ENCODE measurements at places on chromosomes 2 and 18.

GRCh38 chr2:240254337-240255164 is 114.1 kb upstream of the OTOS start:
- no peak for DNase-seq

GRCh38 chr2:83633423-83633822 is 825.7 kb downstream of the SUCLG1 start:
- DNase-seq: no peak

DNA sequence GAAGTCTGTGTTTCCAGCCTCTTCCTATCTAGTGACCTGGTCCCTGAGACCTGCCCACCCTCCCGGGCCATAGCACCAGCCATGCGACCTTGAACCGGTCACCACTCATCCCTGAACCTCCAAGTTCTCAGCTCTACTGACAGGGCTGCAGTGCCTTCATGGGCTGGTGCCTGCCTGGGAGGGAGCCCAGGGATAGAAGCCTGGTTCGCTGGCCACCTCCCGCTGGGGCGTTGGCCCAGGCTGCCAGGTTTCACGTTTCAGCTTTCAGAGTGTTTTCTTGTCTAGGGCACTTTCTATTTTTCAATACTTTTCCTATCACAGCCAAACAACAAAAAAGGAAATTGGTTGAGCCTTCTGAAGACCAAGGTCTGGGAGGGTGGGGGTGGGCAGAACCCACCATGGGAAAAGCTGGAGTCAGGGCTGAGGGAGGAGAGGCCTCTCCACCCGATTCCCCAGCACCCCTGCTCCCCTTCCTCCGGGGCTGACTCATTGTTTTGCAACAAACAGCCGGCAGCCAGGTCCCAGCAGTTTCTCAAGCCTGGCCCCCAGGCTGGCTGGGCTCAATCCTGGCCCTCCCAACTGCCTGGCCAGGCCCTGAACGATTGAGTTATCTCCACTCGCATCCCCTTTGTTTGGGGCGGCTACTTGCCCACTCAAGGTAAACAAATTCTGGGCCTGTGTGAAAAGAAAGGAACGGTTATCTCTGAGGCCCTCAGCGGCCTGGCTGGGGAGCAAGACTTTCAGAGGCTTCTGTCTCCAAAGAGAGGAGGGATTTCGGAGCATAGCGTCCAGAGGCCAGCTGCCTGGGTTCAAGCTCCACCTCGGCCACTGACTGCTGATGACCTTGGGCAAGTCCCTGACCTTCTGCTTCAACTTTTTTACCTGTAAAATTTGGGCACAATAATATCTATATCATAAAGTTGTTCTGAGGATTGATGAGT is 47.5 kb downstream of the ZFP36L2 start:
- peak; percentile 44 for DNase-seq

GRCh38 chr2:237184919-237185552 is 99.3 kb downstream of the COPS8 start:
- DNase-seq: no peak

DNA sequence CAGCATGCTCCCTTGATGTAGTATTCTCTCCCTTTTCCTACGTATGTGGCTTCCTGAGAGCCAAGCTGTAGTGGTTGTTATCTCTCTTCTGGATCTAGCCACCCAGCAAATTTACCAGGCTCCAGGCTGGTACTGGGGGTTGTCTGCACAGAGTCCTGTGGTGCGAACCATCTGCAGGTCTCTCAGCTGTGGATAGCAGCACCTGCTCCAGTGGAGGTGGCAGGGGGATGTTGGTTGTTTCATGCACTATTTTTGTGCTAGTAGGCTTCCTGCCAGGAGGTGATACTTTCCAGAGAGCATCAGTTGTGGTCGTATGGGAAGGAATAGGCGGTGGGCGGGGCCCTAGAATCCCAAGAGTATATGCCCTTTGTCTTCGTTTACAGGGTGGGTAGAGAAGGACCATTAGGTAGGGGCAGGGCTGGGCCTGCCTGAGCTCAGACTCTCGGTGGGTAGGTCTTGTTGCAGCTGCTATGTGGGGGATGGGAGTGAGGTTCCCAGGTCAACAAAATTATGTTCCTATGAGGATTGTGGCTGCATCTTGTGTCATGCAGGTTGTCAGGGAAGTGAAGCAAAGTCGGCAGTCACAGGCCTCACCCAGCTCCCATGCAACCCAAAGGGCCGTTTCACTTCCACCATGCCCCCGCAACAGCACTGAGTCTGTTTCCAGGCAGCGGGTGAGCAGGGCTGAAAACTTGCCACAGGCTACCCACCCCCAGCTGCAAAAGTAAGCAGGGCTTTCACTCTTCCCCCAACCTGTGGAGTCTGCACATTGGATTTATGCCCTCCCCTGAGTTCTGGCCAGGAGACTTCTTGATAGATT is 1139.5 kb downstream of the BCL11A start:
- no peak for DNase-seq

DNA sequence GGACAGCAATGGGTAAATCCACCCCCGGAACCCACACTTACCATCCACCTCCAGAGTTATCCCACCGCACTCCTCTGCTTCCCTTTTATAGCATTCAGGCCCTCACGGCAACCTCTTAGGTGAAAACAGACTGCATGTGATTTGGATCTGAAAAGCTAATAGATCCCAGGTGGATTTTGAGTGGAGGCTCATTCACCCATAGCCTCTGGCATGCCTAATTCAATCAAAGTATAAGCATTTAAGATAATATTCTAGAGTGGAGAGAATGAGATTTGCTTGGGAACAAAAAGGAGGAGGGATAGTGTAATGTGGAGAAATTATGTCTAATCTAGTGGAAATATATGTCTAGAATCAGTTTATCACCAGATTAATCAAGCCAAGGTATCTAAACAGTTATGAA is 17.1 kb downstream of the SLC14A1 start:
- no peak for DNase-seq

- DNase-seq: no peak
Measured at GRCh38 chr2:232117413-232117812, 155.9 kb downstream of the DIS3L2 start.

- no peak for DNase-seq
Measured at GRCh38 chr2:16625759-16626158, 39.9 kb downstream of the CYRIA start.

GRCh38 chr2:224982910-224983711 is 59.2 kb downstream of the DOCK10 start:
- DNase-seq: peak; percentile 38

DNA sequence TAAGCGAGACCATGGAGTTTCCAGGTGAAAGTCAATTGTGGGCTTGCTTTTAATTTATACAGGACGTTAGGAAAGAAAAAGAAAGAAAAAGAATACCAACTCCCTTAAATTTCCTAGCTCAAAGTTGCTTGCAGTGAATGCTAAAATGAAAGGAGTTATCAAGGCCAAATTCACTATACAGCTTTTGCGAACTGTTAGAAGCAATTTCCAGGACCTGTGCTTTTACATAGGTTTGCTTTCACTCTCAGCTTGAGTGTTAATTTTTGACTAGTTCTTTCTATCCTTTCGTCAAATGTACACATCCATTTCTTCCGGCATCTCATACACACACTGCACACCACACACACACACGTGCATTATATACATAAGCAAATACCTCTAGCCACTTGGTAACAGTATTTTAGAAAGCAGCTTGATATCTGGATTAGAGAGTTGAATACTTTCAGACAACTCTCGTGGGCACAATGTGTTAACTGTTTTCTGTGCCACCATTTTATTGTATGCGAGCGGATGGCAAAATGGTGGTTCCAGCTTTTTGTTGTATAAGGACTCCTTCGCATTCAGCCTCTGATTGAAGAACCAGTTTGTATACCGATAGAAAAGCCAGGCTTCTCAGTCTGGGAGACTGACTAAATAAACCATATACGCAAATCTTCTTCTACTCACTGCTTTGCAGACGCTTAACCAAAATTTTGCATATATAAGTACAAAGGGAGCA is 381.8 kb downstream of the MTX2 start:
- DNase-seq: no peak

- peak; percentile 17 for DNase-seq
Measured at GRCh38 chr2:71226096-71226964, 573 bp downstream of the PAIP2B start.

GRCh38 chr2:66317268-66317890 is 117.5 kb upstream of the MEIS1 start:
- DNase-seq: no peak

GRCh38 chr2:41337956-41338355 is 709.9 kb upstream of the PKDCC start:
- no peak for DNase-seq

DNA sequence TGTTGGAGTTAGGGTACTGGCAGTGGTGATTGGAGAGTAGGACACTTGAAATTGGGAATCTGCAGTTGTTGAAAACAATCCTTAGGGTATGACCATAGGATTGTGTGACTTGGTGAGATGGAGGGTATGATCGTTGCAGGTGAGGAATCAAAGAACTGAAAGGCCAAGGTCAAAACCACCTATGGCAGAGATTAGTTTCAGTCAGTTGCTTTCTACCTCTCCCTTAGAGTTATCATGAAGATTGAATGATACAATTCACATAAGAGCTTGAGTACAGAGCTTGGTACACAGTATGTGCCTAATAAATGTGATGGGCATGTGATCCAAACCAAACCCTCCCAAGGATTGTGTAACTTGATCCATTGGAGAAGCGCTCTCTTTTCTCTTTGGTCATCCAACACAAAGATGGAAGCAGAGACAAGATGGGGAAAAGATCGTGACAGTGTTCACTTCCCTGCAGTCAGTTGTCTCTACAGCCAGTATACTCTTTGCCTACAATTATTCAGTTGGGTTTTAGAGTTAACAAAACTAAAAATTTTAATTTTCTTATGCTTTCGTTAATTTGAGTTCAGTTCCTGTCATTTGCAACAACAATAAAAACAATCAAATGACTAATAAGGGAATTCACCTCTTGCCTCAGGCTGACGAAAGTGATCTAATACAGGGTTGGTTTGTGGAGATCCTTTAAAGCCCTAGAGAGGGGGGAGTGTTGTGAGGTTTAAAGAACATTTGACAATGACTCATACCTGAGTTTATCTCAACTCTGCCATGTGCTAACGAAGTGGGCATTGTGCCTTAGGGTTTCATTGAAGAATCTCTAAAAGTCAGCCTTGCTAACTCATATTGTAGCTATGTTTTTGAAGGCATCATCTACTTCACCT is 14.8 kb upstream of the SMAD2 start:
- DNase-seq: no peak

DNA sequence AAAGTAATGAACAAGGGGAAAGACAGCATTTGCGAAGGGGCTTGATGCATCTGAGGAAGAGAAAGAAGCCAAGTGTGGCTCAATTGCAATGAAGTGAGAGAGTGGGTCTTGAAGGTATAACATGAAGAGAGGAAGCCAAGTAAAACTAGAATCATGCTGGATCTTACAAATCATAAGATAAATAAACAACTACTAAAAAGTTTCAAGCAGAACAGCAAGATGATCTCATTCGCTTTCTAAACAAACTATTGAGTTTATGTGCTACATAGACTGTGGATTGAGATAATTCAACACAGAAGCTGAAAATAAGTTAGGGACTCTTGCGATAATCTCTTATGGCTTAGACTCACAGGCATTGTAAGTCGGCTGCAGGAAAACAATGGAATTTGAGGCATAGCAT is 1310.5 kb upstream of the NRXN1 start:
- no peak for DNase-seq

GRCh38 chr2:86123328-86123925 is 17.4 kb downstream of the PTCD3 start:
- DNase-seq: no peak

GRCh38 chr18:45494811-45495210 is 120.5 kb upstream of the SLC14A2 start:
- no peak for DNase-seq

GRCh38 chr18:59063300-59063906 is 76.3 kb upstream of the SEC11C start:
- no peak for DNase-seq

DNA sequence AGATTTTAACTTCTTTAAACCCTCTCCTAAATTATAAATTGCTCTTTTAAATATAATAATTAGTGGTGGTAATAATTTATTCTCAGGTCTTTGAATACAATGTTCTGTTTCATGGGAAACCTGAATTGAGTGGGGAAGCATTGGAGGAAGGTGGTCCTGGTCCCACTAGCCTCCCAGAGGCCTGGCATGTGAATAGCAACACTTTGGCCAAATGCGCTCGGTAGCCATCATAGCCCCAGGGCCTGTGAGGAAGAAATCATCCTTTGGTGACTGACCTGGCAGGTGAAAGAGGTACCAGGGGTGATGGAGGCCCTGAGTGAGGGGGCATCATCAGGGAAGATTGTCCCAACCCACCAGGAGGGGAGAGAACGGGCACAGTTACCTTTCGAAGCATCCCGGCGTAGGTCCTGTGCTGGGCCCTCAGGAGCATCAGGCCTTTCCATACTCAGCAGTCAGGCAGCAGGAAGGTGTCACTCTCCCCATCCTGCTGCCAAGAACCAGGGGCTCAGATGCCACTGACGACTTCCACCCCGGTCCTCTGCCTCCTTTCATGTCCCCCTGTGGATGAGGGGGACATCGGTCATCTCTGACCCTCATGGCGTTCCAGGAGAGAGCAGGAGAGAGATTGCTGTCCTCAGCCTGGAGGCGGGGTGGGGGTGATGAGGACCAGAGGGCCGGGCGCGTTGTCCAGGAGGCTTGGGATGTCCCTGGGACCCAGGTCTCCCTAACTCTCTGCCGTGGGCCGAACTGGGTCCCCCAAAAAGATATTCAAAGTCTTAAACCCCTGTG is 78.6 kb upstream of the HPCAL1 start:
- DNase-seq: no peak

DNA sequence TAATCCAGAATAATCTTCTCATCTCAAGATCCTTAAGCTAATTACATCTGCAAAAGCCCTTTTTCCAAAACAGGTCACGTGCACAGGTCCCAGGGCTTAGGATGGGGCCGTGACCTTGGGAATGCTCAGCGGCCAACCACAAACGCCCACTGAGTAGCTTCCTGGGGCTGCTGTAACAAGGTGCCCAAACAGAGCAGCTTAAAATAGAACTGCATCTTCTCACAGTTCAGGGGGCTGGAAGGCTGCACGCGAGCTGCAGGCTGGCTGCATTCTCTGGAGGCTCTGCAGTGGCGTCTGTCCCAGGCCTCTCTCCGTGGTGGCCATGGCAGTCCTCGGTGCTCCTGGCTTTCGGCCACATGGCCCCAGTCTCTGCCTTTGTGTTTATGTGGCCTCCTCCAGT is 31.9 kb downstream of the ADI1 start:
- DNase-seq: no peak

- no peak for DNase-seq
Measured at GRCh38 chr2:54859997-54860701, 136.7 kb downstream of the EML6 start.

DNA sequence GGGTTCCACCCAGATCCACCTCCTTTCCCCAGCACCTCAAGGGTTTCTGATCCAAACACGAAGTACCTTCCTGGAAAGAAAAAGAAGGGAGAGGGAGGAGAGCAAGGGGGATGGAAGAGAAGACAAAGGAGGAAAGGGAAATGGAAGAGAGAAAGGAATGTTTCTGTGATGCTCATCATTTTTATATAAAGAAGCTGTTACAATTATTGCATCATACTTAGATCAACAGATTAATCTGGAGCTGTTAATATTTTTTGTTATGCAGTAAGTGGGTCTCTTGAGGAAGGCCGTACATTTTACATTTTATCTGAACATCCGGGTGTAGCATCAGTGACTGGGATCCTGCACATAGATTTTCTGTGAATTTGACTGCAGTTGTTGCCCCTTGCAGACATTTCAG is 60.6 kb upstream of the NEDD4L start:
- DNase-seq: no peak

GRCh38 chr18:21831413-21831831 is 90.8 kb downstream of the MIB1 start:
- no peak for DNase-seq

- no peak for DNase-seq
Measured at GRCh38 chr18:8561123-8561910, 47.9 kb upstream of the RAB12 start.

GRCh38 chr2:71674158-71674851 is 220.9 kb downstream of the DYSF start:
- DNase-seq: no peak

All from NCI-H1092 (cell line).